ENCODE measurements at places on chromosomes 4 and X.

DNA sequence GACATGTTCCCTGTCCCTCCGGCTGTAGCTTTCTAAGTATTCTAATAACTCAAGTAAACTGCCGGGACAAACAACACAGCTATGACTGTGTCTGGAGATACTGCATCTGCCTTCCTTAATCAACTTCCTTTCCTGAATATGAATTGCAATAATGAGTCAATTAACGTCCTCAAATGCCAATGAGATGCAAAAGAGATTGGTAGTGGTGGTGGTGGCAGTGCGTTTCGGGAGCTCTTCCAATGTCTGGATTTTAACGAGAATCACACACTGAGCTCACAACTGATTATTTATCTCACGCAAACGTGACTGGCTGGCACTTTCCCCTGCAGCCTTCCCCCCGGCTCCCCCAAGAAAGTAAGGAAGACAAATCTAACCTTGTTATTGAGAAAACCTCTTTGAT lies 226.1 kb upstream of the GK2 start:
- no peak for DNase-seq

DNA sequence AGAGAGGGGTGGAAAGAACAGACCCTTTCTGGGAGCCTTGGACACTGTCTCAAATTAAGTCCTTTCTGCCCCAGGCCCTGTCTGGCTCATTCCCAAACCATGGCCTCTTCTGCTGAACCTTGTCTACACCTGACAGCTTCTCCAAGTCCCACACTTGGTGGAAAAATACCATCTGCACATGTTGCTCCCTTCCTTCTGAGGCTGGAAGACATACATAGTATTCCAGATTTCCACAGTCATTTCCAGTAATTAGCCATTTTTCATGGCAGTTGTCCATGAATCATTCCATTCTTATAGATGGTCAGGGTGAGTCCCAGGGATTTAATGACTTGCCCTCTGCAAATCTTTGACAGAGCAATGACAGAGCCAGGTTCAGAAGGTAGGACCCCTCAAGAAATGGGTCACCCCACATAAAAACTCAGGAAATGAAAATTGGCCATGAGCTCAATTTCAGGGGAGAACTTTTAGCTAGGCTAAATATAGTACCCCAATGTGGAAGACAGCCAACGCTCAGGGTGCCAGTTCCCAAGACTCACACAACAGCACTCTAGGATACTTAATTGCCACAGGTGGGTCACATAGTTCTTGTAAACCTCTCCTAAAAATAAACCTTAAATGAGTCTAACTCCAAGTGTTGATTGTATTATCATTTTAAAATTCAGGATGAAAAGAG lies 16.2 kb upstream of the DAPP1 start:
- no peak for DNase-seq

DNA sequence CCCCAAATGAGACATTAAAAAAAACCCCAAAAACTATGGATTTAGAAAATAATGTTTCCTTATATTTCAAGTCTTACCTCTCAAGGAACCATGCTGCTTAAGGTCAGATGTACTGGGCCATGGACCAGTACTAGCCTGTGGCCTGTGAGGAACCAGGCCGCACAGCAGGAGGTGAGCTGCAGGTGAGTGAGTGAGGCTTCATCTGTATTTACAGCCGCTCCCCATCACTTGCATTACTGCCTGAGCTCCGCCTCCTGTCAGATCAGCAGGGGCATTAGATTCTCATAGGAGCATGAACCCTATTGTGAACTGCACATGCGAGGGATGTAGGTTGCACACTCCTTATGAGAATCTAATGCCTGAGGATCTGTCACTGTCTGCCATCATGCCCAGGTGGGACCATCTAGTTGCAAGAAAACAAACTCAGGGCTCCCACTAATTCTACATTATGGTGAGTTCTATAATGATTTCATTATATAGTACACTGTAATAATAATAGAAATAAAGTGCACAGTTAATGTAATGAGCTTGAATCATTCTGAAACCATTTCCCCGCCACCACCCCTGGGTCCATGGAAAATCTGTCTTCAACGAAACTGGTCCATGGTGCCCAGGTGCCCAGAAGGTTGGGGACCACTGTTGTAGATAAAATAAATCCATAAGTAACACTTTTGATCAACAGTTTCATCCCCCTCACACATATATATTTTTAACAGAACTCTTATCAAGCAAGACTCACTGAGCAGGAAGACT lies 105.3 kb upstream of the CBR4 start:
- DNase-seq, result no peak

DNA sequence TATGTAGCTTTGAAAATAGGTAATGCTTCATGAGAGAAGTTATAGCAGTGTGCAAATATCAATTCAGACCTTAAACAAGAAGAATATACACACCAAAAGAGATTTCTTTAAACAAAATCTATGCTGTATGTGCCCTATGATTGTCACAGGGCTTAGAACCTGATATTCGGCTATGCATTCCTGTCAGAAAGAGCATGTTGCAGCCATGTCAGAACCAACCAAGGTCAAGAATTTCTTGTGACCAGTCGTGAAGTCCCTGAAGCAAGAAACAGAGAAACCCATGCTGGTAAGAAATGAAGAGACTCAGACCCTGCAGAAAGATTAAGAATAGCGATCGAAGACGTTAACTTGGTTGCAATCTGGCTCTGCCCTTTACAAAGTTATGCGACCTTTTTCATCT lies 210.3 kb upstream of the SPIN4 start:
- no peak for DNase-seq

GRCh38 chr4:184911310-184911709 lies 85.5 kb upstream of the ACSL1 start:
- DNase-seq, result no peak

- no peak for DNase-seq
These were observed 8.0 kb downstream of the LGI2 start for GRCh38 chr4:25022766-25023165.

DNA sequence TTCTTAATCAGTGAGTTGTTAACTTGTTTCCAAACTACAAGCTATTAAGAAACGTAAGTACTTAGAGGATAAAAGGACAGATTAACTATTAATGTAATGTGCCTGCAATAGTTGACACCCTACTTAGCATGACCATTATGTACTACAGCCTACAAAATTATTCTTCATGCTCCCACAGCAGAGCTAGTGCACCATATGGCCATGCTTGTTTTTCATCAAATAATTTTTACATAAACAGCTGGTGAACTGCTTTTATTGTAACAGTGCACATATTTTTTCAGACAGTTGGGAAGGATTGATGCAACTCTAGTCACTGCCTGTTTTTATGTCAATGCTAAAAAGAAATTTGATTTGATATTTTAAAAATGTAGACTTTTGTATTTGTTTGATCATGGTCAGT lies 10.2 kb upstream of the MAGEB10 start:
- DNase-seq, result no peak

GRCh38 chr4:41471126-41472071 lies 66.6 kb upstream of the LIMCH1 start:
- no peak for DNase-seq

GRCh38 chr4:91222014-91222413 lies 1081.8 kb upstream of the GRID2 start:
- no peak for DNase-seq

- DNase-seq, result no peak
These were observed 751.5 kb upstream of the FAM241A start for GRCh38 chr4:111393781-111394180.

DNA sequence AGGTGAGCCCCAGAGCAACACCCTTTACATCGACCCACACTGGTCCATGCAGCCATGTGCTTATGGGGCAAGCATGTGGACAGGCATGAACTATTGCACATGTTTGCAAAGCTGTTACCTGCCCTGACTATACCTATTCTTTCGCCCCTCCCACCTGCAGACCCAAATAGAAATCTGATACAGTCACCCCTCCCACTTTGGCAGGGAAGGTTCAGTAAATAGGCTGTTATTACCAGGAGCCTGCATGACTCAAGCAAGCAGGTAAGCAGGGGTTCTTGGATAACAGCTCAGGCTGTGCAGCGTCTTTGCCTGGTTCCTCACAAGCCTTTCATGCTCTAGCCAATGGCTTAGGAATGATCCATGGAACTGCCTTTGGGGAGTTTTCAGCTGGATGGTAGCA lies 122.7 kb upstream of the DIPK2B start:
- no peak for DNase-seq

- DNase-seq, result no peak
These were observed 4.0 kb upstream of the FATE1 start for GRCh38 chrX:151711787-151712186.

DNA sequence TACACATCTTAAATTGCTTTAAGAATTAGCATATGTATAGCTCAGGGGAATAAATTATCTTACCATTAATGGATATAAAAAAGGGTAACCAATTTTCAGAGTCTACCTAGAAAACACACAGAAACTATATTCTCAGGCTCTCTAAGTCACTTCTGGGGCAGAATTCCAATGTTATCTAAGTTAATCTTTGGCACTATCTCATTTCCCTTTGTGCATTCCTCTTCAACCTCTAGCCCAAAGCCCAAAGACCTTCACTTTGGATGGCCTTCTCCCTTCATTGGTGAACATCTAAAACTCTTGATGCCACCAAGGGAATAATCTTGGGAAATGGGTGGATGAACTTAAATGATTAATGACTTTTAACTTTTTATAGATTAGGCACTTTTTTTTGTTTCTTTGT lies 108.3 kb downstream of the APBB2 start:
- no peak for DNase-seq

DNA sequence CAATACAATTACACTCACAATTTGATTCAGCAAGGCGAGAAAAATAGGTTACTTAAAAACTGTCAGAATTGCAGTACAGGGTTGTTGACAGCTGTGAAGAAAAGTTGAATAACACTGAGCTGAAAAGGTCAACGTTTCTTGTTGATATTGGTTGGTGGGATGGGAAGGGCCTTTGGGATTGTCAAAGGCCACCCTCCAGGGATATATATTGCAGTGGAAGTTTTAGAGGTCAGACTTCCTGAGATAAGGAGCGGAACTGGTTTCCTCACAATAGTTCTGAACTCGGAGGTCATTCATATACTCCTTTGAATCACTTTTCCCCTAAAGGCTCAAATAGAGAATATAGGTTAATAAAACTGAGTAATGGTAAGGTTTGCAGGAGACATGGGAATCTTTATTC lies 417.2 kb downstream of the RAPGEF2 start:
- no peak for DNase-seq

- DNase-seq, result no peak
These were observed 80.1 kb downstream of the NPFFR2 start for GRCh38 chr4:72111863-72112262.

DNA sequence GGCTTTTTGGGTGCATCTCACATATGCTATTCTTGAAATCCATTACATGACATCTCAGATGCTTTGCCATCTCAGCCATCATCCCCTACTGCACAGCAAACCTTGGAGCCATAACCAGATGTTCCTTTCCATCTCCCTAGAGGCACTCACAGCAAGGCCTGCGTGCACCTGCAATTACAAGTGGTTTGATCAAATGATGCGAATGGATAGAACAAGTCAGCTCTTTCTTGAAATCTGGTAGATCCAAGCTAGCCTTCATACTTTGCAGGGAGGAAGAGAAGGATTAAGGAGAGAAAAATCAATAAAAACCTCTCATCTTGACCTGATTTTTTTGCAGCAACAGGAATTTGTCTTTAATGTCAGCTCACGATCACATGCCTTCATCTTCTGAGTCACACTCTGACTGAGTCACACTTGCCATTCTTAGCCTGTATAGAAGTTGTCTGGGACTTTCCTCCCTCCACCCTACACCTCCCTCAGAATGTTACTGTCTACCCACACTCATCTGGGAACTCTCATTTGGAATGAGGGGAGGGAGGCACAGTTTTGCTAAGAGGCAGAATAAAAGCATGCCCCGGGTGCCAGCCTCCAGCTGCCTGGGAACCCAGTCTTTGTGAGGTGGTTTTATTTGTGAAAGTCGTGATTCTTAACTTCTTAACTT lies 11.9 kb upstream of the TRIML1 start:
- no peak for DNase-seq

DNA sequence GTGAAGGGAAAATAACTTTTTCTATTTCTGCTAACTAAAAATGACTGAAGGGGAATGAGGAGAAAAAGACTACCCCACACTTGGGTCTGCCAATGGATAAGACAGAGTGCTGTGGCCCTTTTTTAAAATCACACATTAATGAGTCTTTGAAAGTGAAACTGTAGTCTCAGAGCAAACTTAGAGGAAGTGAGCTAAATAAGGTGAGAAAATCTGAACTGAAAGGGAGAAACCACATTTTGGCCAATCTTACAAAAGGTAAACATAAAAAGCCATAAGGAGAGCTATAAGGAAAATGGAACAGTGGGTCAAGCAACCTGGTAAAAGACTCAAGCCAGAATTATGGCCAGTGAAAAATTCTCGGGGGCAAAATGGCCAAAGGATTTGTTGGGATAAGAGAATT lies 755.1 kb upstream of the IGFBP7 start:
- no peak for DNase-seq

- DNase-seq, result no peak
These were observed 63.1 kb downstream of the SLC10A7 start for GRCh38 chr4:146458594-146458993.

- no peak for DNase-seq
These were observed 62.7 kb upstream of the HELT start for GRCh38 chr4:184955636-184956035.

- DNase-seq, result peak; percentile 86
These were observed 73.6 kb upstream of the DHX15 start for GRCh38 chr4:24657768-24658617.

DNA sequence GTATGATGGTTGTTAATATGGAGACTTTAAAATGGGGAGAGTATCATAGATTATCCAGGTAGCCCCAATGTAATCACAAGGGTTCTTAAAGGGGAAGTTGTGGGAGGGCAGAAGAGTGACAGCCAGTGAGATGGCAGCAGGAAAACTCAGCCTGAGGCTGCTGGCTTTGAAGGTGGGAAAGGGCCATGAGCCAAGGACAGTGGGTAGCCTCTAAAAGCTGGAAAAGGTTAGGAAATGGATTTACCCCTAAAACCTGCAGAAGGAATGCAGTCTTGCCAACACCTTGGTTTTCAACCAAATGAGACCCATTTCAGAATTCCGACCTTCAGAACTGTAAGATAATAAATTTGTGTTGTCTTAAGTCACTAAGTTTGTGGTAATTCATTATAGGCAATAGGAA lies 68.8 kb upstream of the BLTP1 start:
- DNase-seq, result no peak

GRCh38 chrX:25130619-25131018 lies 114.9 kb upstream of the ARX start:
- DNase-seq, result no peak

- no peak for DNase-seq
These were observed 127.9 kb upstream of the PPP3CA start for GRCh38 chr4:101475246-101475645.
